ENCODE measurements at places on chromosomes 11 and 22. TPM values are rescaled to one million over a fixed set of nuclear protein-coding genes. Genes with fewer than 3 reads are reported as not detected.
A peak's percentile ranks its signal among the peaks of the same experiment; 100 is the strongest.

DNA sequence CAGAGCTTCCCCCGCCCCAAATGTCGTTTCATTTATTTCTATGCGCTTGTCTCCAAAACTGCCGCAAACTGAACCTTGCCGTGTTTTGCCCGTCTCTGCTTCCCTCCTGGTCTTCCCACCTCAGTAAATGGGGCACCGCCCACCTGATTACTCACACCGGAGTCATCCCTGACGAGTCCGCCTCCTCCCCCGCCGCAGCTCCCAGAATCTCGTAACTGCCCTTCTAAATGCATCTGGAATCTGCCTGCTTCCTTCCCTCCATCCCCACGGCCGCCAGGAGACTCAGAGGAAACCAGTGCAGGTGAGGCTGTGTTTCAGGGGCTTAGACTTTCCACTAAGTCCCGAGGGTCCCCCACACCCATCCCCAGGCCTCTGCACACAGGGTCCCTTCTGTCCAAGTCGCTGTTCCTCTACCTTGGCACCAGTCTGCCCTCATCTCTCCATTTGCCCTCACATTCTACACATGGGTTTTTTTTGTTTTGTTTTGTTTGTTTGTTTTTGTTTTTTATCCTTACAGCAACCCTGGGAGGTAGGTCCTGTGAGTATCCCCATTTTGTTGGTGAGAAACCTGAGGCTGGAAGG is 62.6 kb upstream of the PHF21B start:
- peak; percentile 53 for DNase-seq
- H3K36me3 ChIP-seq: no peaks in the 10 kb centered on the region
- H3K4me3 ChIP-seq: no peak overlapping the region
- H3K4me1 ChIP-seq: peaks cover 5% of the 10 kb centered on the region

DNA sequence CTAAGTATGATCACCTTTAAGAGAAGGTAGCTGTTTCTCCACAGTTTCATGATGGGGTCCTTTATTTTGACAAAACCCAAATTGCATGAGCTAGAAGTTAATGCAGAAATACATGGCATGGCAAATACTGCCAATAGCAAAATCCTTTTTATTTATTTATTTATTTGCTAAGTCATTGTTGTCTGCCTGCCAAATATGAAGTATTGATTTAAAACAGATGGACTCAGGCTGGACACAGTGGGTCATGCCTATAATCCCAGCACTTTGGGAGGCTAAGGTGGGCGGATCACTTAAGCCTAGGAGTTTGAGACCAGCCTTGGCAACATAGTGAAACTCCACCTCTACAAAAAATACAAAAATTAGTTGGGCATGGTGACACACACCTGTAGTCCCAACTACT is 52.4 kb downstream of the LARGE2 start:
- DNase-seq: no peak
- peaks cover 12% of the 10 kb centered on the region for H3K4me1 ChIP-seq
- no peaks in the 10 kb centered on the region for H3K36me3 ChIP-seq

- no peaks in the 10 kb centered on the region for H3K4me1 ChIP-seq
- DNase-seq: peak; percentile 65
- no peaks in the 10 kb centered on the region for H3K27me3 ChIP-seq
- H3K36me3 ChIP-seq: peaks cover 12% of the 10 kb centered on the region
- H3K27ac ChIP-seq: no peak overlapping the region
- H3K4me3 ChIP-seq: no peak overlapping the region
Observed at GRCh38 chr11:74255741-74256375, 55.6 kb downstream of the P4HA3 start.

ACR gene
- not detected for total RNA-seq

MAPK11 gene
- 1.4 TPM for total RNA-seq
